ENCODE measurements at places on chromosomes 1 and 21.

GRCh38 chr1:234656944-234657654 is 47.1 kb upstream of the IRF2BP2 start:
- DNase-seq, result peak; percentile 33

DNA sequence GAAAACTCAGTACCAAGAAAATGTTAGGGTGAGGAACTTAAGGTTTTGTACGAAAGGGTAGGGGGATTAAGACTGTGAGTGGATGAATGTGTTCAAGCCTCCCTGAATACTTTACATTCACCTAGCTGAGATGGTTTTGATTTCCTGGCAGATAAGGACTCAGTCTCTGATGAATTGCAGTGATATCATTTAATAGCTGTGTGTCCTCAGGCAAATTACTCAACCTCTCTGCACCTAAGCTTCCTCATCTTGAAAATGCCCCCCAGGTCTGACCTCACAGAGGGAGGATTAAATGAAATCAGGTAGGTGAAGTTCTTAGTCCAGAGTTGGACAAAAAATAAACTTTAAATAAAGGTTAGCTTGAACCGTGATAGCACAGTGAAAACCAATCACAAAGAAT is 48.4 kb downstream of the CAMK2N1 start:
- no peak for DNase-seq

GRCh38 chr1:58264462-58264861 is 282.1 kb downstream of the OMA1 start:
- no peak for DNase-seq

DNA sequence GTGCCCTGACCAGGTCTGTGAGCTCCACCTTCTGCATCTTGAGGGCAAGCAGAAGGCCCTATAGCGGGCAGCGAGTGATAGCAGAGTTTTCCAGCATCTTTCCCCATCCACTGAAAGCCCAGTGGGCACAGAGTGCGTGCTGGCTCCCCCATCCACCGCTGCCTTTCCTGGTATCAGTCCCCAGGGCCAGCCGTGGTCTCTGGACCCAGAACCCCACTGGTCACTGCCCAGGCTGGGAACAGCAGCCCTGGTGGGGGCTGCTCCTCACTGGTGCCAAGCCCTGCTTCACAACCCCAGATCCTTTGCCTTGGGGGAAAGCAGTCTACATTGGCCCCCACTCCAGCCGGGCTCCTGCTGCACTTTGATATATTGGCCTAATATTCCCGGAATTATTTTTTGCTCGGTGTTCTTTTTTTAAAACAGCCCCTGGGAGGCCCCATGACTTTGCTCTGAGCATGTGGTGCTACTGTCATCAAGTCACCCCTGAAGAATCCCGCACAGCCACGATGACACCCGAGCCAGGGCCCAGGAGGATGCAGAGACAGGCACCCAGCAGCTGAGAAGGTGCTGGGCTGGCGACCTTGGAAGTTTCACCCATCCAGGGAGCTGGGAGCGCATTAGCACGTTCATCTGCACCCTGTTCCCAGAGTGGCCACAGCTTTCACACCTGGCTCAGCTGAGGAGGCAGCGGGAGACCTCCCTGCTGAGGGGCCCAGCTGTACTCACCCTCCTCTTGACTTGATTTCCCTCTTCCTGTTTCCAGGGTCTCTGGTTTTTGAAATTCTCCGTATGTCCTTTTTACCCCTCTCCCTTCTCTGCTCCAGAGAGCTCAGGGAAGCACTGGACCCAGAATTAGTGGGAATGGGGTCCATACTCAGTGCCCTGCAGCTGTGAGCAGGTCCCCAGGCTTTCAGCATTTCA is 56.9 kb downstream of the KLHDC7A start:
- no peak for DNase-seq

- DNase-seq, result no peak
Measured at GRCh38 chr1:194870860-194871259, 1684.4 kb upstream of the B3GALT2 start.

GRCh38 chr1:220038640-220039039 is 7.7 kb downstream of the EPRS1 start:
- no peak for DNase-seq

DNA sequence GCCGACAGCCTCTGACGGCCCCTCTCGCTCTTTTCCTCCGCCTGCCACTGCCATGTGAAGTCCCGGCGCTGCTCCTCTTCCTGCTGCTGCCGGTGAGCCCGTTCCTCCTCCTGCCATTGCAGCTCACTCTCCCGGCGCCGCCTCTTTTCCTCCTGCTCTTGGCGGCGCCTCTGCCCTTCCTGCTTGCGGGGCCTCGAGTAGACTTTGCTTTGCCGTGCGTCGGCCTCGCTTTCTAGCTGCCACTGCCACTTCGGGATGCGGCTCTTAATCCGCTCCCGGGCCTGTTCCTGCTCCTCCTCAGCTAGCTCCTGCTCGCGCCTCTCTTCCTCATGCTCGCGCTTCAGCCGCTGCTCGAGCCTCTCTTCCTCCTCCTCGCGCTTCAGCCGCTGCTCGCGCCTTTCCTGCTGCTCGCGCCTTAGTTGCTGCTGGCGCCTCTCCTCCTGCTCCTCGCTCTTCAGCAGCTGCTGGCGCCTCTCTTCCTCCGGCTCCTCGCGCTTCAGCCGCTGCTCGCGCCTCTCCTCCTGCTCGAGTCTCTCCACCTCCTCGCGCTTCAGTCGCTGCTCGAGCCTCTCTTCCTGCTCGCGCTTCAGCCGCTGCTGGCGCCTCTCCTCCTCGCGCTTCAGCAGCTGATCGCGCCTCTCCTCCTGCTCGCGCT is 4.3 kb downstream of the TCHH start:
- DNase-seq, result no peak

GRCh38 chr1:31750858-31751510 is 13.2 kb downstream of the ADGRB2 start:
- DNase-seq, result no peak

- no peak for DNase-seq
Measured at GRCh38 chr1:179867493-179868330, 9.9 kb downstream of the TOR1AIP2 start.

- DNase-seq, result no peak
Measured at GRCh38 chr1:7558921-7559869, 211.9 kb upstream of the VAMP3 start.
